ENCODE measurements at places on chromosomes 16 and 17. TPM values are rescaled to one million over a fixed set of nuclear protein-coding genes. Genes with fewer than 3 reads are reported as not detected.

- no peak overlapping the region for H3K4me3 ChIP-seq
- no peaks in the 10 kb centered on the region for H3K4me1 ChIP-seq
- no peaks in the 10 kb centered on the region for H3K36me3 ChIP-seq
Measured at GRCh38 chr16:46853713-46854443, 22.9 kb upstream of the C16orf87 start.

DNA sequence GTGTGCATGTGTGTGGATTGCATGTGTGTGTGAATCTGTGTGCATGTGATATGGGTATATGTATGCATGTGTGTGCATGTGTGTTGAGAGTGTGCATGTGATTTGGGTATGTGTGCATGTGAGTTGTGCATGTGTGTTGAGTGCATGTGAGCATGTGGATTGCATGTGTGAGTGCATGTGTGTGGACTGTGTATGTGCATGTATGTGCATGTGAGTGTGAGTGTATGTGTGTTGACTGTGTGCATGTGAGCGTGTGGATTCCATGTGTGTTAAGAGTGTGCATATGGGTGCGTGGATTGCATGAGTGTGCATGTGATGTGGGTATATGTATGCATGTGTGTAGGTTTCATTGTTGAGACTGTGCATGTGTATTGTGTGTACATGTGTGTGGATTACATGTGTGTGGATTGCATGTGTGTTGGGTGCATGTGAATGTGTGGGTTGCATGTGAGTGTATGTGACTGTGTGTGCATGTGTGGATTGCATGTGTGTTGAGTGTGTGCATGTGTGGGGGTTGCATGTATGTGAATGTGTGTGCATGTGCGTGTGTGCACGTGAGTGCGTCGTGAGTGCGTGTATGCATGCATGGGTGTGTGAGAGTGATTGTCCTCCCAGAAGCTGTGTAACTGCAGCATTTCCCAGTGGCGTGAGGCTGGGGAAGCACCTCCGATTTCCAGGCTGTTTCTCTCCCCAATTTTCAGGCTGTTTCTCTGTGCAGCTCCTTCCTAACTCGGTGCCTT, 19.4 kb downstream of the C1QTNF1 start:
- H3K4me1 ChIP-seq: peaks cover 5% of the 10 kb centered on the region
- H3K27me3 ChIP-seq: no peaks in the 10 kb centered on the region
- no peaks in the 10 kb centered on the region for H3K36me3 ChIP-seq
- DNase-seq: no peak

DNA sequence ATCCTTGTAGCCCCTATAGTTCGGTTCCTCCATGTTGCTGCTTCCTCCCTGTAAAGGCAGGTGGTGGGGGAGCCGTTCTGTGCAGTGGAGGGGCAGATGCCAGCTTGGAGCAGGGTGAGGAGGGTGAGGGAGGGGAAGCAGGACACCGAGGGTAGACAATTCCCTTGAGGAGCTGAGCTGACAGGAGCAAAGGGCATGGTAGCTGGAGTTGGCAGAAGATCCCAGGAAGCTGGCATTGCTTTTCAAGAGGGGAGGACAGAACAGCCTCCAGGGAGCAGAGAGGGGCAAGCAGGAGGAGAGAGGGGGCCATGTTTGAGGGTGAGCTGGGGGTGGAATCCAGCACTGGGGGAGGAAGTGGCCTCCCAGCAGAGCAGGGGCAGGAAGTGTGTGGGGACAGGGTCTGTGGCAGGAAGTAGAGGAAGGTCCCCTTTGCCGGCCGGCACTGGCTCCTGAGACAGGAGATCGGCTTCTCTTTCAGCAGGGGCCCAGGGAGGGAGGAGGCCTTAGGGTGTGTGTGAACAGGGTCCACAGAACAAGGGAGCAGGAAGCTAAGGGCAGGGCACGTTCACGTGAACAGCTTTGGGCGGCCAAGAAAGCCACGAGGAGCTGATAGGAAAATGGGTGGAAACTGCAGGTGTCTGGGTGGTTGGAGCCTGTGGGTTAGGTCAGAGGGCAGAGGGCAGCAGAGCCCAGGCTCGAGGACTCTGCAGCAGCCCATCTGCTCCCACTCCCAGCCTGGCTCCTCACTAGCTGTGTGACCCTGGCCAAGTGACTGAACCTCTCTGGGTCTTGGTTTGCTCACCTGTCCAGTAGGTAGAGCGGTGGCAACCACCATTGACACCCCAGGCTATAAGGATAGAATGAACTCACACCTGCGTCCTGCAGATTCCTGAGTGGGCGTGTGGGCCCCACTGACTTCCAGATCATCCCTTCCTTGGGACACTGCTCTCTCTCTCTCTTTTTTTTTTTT, 17.5 kb upstream of the SPNS2 start:
- no peaks in the 10 kb centered on the region for H3K27me3 ChIP-seq
- no peaks in the 10 kb centered on the region for H3K36me3 ChIP-seq
- DNase-seq: no peak
- H3K4me3 ChIP-seq: no peak overlapping the region
- no peak overlapping the region for H3K27ac ChIP-seq

GRCh38 chr17:34592002-34592401, 12.6 kb downstream of the TMEM132E start:
- no peaks in the 10 kb centered on the region for H3K36me3 ChIP-seq
- no peak for DNase-seq
- no peak overlapping the region for H3K4me3 ChIP-seq
- H3K4me1 ChIP-seq: no peaks in the 10 kb centered on the region
- no peaks in the 10 kb centered on the region for H3K27me3 ChIP-seq

GRCh38 chr17:6458460-6458950, 14.2 kb downstream of the PIMREG start:
- no peak for DNase-seq
- peaks cover 3% of the 10 kb centered on the region for H3K27me3 ChIP-seq
- no peak overlapping the region for H3K4me3 ChIP-seq

DNA sequence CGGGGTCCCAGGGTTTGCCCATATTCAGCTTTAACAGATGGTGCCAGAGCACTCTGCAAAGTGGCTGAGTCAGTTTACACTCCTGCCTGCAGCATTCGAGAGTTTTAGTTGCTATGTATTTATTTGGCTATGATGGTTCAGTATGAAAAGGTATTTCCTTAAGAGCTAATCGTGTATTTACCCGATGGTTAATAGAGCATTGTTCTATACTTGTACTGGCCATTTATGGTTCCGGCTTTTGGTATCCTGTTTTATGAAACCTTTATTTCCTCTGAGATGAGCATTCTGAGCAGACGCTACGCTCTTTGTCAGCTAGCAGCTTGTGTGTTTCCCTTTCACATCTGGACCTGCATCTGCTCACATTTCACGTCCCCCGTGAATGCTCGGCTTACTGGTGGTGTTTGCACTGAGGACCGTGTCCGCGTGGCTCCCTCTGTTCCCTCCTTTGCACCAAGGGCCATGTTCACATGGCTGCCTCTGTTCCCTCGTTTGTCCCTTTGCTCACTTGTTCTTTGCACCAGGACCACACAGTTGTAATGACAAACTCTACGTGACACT, 149.1 kb upstream of the CHMP6 start:
- peaks cover 8% of the 10 kb centered on the region for H3K36me3 ChIP-seq
- no peaks in the 10 kb centered on the region for H3K4me1 ChIP-seq
- H3K4me3 ChIP-seq: no peak overlapping the region
- DNase-seq: no peak

DNA sequence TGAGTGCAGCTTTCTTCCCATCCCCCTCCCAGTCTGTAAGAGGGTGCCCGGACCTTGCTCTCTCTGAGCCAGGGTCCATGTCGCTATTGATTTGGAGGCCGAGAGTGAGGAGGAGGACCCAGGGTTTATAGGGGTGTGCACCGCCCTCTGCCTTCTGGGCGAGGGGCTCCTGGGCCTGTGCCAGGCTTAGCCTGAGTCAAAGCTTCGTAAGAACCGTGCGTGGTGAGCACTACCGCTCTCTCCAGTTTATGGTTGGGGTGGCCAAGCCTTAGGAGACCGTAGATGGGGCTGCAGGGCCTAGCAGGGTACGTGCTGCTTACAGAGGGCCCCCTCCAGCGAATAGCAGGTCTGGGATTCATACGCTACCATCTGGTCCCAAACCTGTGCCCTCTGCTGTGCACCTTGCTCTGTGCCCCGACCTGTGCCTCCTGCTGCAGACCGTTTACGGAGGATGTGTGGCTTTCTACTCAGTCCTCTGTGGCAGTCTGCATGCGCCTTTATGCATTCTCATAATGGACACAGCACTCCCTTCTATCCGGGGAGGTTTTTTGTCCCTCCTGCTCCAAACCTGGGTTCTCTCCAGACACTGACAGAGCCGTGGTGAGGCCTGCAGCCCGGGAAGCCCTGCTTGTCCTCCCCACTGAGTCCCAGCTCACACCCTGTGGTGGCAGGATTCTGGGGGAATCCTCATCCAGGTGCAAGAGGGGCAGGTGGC, 54.7 kb downstream of the PGS1 start:
- H3K27me3 ChIP-seq: no peaks in the 10 kb centered on the region
- no peak overlapping the region for H3K27ac ChIP-seq
- H3K4me3 ChIP-seq: no peak overlapping the region
- no peaks in the 10 kb centered on the region for H3K4me1 ChIP-seq
- DNase-seq: no peak

GRCh38 chr17:7763919-7764318, 46.4 kb downstream of the DNAH2 start:
- H3K27ac ChIP-seq: no peak overlapping the region
- H3K27me3 ChIP-seq: peaks cover 9% of the 10 kb centered on the region
- H3K4me3 ChIP-seq: no peak overlapping the region
- H3K36me3 ChIP-seq: no peaks in the 10 kb centered on the region

- peaks cover 10% of the 10 kb centered on the region for H3K27me3 ChIP-seq
- H3K27ac ChIP-seq: no peak overlapping the region
Measured at GRCh38 chr17:81813861-81814683, 10.1 kb downstream of the GCGR start.

GRCh38 chr17:17774009-17774881, 62.5 kb downstream of the SREBF1 start:
- peaks cover 4% of the 10 kb centered on the region for H3K4me1 ChIP-seq
- no peak overlapping the region for H3K4me3 ChIP-seq
- H3K27me3 ChIP-seq: no peaks in the 10 kb centered on the region
- peak; percentile 45 for DNase-seq
- H3K36me3 ChIP-seq: no peaks in the 10 kb centered on the region

Gene SPATA2L
- 7.3 TPM for total RNA-seq

Gene TCAP
- 0.26 TPM for total RNA-seq

Gene TPSG1
- not detected for total RNA-seq

Gene B9D1
- total RNA-seq: 38.5 TPM

DNA sequence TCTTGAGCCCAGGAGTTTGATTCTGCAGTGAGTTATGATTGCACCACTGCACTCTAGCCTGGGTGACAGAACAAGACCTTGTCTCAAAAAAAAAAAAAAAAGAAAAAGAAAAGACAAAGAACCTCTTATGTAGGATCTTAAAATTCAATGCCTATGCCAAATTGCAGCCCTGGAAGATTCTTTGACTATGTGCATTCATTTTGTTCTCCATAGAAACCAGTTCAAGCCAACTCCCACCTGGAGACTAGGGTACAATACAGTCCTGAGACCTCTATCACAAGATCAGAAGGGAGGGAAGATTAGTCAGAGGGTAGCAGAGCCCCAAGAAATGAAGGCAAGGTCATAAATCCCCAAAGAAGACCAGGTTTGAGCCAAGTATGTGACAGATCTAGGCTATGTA, 90.6 kb upstream of the HAS3 start:
- H3K4me1 ChIP-seq: peaks cover 7% of the 10 kb centered on the region
- no peak overlapping the region for H3K4me3 ChIP-seq
- no peak overlapping the region for H3K27ac ChIP-seq
- H3K27me3 ChIP-seq: no peaks in the 10 kb centered on the region
- no peaks in the 10 kb centered on the region for H3K36me3 ChIP-seq

Gene PMP22
- 74.0 TPM for total RNA-seq

DNA sequence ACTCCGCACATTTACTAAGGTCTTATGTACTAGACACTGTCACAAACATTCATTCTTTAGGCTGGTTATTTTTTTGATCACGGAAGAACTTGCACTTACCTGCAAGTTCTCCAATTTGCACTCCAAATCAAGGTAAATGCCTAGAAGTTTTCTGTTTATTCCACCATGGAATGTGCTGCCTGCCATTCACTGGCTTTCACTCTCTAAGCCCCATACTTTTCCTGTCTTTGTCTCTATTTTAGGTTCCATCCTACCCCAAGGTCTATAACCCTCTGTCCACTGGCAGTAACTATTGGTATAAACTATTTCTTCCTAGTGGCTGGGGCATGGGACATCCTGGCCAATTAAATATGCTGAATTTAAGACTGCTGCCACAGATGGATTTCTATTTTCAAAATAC, 15.9 kb downstream of the XPO6 start:
- peaks cover 27% of the 10 kb centered on the region for H3K4me1 ChIP-seq
- H3K27me3 ChIP-seq: no peaks in the 10 kb centered on the region
- H3K27ac ChIP-seq: no peak overlapping the region
- no peaks in the 10 kb centered on the region for H3K36me3 ChIP-seq
- no peak overlapping the region for H3K4me3 ChIP-seq

- DNase-seq: no peak
- H3K4me3 ChIP-seq: no peak overlapping the region
- H3K4me1 ChIP-seq: no peaks in the 10 kb centered on the region
- H3K27me3 ChIP-seq: peaks cover 2% of the 10 kb centered on the region
Measured at GRCh38 chr17:36862116-36862920, 75.0 kb upstream of the LHX1 start.

GRCh38 chr17:79808763-79809529, 12.1 kb upstream of the CBX8 start:
- H3K36me3 ChIP-seq: no peaks in the 10 kb centered on the region
- peaks cover 83% of the 10 kb centered on the region for H3K27me3 ChIP-seq
- no peak overlapping the region for H3K27ac ChIP-seq
- H3K4me1 ChIP-seq: no peaks in the 10 kb centered on the region
- H3K4me3 ChIP-seq: no peak overlapping the region

DNA sequence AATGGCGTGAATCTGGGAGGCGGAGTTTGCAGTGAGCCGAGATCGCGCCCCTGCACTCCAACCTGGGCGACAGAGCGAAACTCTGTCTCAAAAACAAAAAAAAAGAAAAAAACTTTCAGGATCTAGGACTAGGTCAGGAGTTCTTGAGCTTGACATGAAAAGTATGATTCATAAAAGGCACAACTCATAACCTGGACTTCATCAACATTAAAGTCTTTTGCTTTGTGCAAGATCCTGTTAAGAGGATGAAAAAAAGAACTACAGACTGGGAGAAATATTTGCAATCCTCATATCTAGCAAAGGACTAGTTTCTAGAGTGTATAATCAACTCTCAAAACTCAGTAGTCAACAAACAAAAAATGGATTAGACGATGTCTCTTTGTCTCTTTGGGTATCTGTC, 40.0 kb downstream of the TBC1D16 start:
- H3K4me1 ChIP-seq: peaks cover 18% of the 10 kb centered on the region
- H3K36me3 ChIP-seq: no peaks in the 10 kb centered on the region
- DNase-seq: no peak
- H3K4me3 ChIP-seq: no peak overlapping the region
- no peak overlapping the region for H3K27ac ChIP-seq

- H3K4me3 ChIP-seq: no peak overlapping the region
- no peaks in the 10 kb centered on the region for H3K27me3 ChIP-seq
- peaks cover 3% of the 10 kb centered on the region for H3K4me1 ChIP-seq
- H3K36me3 ChIP-seq: peaks cover 19% of the 10 kb centered on the region
Measured at GRCh38 chr16:85796152-85796551, 3.2 kb downstream of the EMC8 start.

DNA sequence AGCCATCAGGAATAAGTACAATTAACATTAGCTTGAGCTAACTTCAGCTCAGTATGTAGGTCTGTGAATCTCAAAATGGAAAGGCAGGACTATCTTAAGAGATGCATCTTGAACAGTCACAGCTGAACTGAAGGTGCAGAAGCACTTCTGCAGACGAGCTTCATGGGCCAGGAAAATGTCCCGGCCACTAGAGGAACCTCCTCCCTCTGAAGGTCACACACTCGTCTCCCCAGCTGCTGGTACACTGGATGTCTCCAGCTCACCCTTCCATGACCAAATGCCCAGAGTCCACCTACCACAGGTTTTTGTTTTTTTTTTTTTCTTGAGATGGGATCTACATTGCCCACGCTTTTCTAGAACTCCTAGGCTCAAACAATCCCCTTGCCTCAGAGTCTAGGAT, 33.2 kb downstream of the WDR59 start:
- no peak for DNase-seq
- no peak overlapping the region for H3K27ac ChIP-seq
- no peak overlapping the region for H3K4me3 ChIP-seq
- no peaks in the 10 kb centered on the region for H3K4me1 ChIP-seq
